ENCODE measurements at places on chromosomes 6 and 20. TPM values are rescaled to one million over a fixed set of nuclear protein-coding genes. Genes with fewer than 3 reads are reported as not detected.

Gene MUCL3
- not detected for total RNA-seq

Gene APCDD1L
- total RNA-seq, result not detected

Gene TRIM31
- total RNA-seq, result not detected

Gene GATA5
- not detected for total RNA-seq

Gene DCDC2
- total RNA-seq, result 0.15 TPM

Gene CDH4
- total RNA-seq, result 0.55 TPM

Gene ANKEF1
- total RNA-seq, result 2.3 TPM

GRCh38 chr20:32966382-32966781, 37.9 kb downstream of the SUN5 start:
- H3K4me3 ChIP-seq, result peak overlapping the region; percentile 50
- H3K27me3 ChIP-seq, result no peaks in the 10 kb centered on the region
- no peaks in the 10 kb centered on the region for H3K36me3 ChIP-seq
- peaks cover 62% of the 10 kb centered on the region for H3K4me1 ChIP-seq

DNA sequence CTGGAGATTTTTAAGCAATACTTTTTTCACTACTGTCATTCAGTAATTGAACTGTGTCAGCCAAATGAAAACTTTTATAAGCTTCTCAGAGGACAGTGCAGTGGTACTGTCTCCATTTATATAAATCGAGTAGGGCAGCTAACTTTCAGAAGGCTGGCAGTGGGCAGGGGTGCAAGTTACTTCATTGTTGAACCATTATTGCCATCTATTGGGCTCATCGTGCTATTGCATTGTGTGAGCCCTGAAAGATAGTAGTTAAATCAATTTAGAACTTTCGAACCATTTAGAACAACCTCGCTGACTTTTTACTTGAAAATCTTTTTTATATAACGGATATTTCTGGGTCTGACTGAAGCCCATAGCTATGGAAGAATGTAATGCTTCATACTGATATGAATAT, 347.8 kb upstream of the PLCB4 start:
- no peak overlapping the region for H3K27ac ChIP-seq
- H3K36me3 ChIP-seq, result peaks cover 3% of the 10 kb centered on the region
- no peaks in the 10 kb centered on the region for H3K4me1 ChIP-seq
- H3K4me3 ChIP-seq, result no peak overlapping the region

DNA sequence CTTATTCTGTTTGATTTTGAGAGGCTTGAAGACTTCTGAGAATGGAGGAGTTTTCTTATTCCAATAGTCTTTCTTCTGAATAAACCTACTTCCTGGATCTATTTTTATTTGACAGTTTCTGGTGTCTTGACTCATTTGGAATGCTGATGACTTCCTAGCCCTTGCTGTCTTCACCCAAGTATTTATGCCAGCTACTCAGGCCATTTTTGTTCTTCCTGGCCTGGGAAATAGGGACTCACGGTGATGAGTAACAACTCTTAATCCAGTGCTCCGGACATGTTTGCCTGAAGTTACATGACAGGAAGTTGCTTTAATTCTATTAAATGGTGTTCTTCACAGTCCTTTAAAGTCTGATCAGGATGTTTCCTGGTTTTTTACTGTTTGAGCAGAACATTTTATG, 272.1 kb upstream of the EYS start:
- DNase-seq, result no peak
- H3K4me3 ChIP-seq, result no peak overlapping the region
- no peaks in the 10 kb centered on the region for H3K36me3 ChIP-seq
- H3K27me3 ChIP-seq, result no peaks in the 10 kb centered on the region
- H3K27ac ChIP-seq, result no peak overlapping the region

DNA sequence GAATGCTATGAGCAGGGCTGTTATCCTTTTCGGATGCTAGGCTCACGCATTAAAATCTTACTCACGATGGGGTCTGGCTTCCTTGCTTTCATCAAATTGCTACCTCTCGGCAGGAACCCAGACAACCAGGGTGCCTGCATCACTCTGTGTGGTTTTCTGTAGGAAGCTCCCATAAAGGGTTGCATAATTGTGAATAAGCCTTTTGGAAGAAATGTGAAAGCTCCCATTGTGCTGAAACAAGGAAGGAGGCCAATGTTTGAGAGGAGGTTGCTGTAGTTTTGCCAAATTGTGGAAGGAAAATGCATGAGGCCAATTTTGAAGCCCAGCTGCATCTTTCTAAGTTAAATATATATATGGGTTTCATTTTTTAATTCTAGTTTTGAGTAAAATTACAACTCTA, 615.5 kb downstream of the C6orf118 start:
- no peaks in the 10 kb centered on the region for H3K36me3 ChIP-seq
- DNase-seq, result no peak
- H3K4me1 ChIP-seq, result no peaks in the 10 kb centered on the region
- no peaks in the 10 kb centered on the region for H3K27me3 ChIP-seq
- H3K4me3 ChIP-seq, result no peak overlapping the region

- DNase-seq, result no peak
- H3K4me3 ChIP-seq, result no peak overlapping the region
- H3K27ac ChIP-seq, result no peak overlapping the region
- no peaks in the 10 kb centered on the region for H3K4me1 ChIP-seq
Measured at GRCh38 chr6:138215093-138215782, 3.1 kb downstream of the PBOV1 start.

- H3K36me3 ChIP-seq, result peaks cover 13% of the 10 kb centered on the region
- no peak overlapping the region for H3K4me3 ChIP-seq
- H3K27ac ChIP-seq, result no peak overlapping the region
- no peaks in the 10 kb centered on the region for H3K27me3 ChIP-seq
Measured at GRCh38 chr6:99402448-99402847, 8.5 kb upstream of the COQ3 start.

DNA sequence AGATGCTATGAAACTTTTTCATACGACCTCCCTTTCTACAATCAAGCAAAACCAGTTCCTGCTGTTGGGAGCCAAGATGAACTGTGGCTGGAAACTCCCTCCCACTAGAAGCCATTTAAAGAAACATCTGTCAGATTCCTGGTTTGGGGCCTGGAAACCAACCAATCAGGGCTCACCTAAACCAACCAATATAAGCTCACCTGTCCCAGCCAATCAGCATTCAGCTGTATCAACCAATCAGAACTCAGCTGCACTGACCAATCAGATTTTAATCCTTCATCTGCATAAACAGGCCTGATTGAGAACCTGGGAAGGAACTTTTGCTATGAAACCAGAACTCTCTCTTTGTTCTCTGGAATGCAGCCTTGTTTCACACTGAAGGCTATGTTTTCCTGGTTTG, 42.4 kb downstream of the SNX14 start:
- H3K36me3 ChIP-seq, result peaks cover 8% of the 10 kb centered on the region
- H3K27me3 ChIP-seq, result no peaks in the 10 kb centered on the region
- no peaks in the 10 kb centered on the region for H3K4me1 ChIP-seq

GRCh38 chr20:36784900-36785299, 11.3 kb upstream of the DSN1 start:
- H3K27ac ChIP-seq, result peak overlapping the region; percentile 54
- peaks cover 15% of the 10 kb centered on the region for H3K27me3 ChIP-seq
- H3K36me3 ChIP-seq, result peaks cover 2% of the 10 kb centered on the region

DNA sequence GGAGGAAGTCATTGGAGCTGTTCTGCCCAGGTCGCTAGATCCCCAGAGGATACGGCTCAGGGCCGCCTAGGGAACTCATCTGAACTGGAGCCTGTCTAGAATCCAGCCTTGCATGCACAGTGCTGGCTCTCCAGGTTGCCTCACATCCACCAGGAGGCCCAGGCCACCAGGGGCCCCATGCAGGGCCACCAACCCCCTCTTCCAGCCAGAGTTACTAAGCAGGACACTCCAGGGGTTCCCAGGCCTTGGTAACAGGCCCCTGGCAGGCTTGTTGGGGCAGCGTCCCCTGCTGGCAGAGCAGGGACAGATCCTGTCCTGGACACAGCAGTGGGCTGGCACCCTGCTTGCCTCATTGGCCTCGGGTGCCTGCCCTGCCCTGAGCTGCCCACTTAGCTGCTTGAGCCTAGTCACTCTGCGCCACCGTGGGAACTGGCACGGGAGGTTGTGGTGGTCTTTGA, 35.3 kb downstream of the EFCAB8 start:
- no peak overlapping the region for H3K27ac ChIP-seq
- no peaks in the 10 kb centered on the region for H3K27me3 ChIP-seq
- peaks cover 2% of the 10 kb centered on the region for H3K4me1 ChIP-seq
- no peaks in the 10 kb centered on the region for H3K36me3 ChIP-seq
- no peak overlapping the region for H3K4me3 ChIP-seq

GRCh38 chr6:28838289-28838633, 85.5 kb downstream of the TRIM27 start:
- H3K27me3 ChIP-seq, result peaks cover 37% of the 10 kb centered on the region
- peaks cover 19% of the 10 kb centered on the region for H3K4me1 ChIP-seq
- peak overlapping the region; percentile 97 for H3K27ac ChIP-seq
- peak overlapping the region; percentile 83 for H3K4me3 ChIP-seq
- DNase-seq, result peak; percentile 63

DNA sequence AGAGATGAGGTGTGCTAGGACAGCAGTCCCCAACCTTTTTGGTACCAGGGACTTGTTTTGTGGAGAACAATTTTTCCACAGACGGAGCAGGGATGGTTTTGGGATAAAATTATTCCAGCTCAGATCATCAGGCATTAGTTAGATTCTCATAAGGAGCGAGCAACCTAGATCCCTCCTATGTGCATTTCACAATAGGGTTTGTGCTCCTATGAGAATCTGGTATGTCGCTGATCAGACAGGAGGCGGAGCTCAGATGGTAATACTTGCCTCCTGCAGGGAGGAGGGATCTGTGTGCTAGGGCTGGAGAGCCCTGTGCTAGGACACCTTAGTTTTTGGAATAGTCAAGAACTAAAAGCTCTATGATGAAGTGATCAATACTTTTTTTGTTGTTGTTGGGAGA, 2.5 kb downstream of the SMIM13 start:
- DNase-seq, result no peak
- no peak overlapping the region for H3K27ac ChIP-seq
- no peaks in the 10 kb centered on the region for H3K27me3 ChIP-seq
- peak overlapping the region; percentile 83 for H3K4me3 ChIP-seq

DNA sequence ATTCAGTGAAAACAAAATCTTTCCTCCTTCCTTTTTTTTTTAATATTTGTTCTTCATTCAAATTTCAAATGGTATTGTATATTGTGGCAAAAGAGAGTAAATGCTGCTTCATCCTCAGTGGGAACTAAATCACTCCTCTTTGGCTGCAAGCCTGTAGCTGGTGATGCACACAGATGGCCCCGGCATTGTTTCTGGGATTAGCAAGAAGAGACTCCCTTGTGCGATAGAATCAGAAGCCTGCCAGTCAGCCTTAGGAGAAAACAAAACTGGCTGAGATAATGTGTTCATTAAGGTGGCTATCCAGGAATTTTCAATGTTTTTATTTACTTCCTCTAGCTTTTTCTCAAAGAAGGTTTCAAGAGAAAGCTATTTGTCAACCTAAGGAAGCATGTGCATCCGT, 20.7 kb upstream of the ELOVL2 start:
- DNase-seq, result no peak
- H3K4me3 ChIP-seq, result no peak overlapping the region
- H3K4me1 ChIP-seq, result peaks cover 2% of the 10 kb centered on the region
- peaks cover 44% of the 10 kb centered on the region for H3K27me3 ChIP-seq
- no peaks in the 10 kb centered on the region for H3K36me3 ChIP-seq
- H3K27ac ChIP-seq, result no peak overlapping the region

DNA sequence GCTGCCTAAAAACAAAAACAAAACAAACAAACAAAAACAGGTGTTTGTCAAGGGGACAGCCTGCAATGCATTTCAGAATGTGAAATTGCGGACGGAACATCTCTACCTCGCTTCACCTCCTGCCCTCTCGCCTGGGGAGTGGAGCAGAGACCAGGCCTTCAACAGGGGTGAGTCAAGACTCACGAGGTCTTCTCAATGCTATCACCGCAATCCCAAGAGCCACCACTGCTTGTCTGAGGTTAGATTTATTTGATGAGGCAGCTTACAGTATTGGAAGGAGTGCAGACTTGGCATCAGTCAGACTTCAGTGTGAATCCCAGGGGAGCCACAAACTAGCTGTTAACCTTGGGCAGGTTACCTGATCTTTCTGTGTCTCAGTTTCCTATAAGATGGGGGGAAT, 7.7 kb downstream of the GABRR1 start:
- no peaks in the 10 kb centered on the region for H3K4me1 ChIP-seq
- H3K27ac ChIP-seq, result no peak overlapping the region
- DNase-seq, result no peak
- H3K4me3 ChIP-seq, result no peak overlapping the region
- peaks cover 16% of the 10 kb centered on the region for H3K27me3 ChIP-seq
- peaks cover 6% of the 10 kb centered on the region for H3K36me3 ChIP-seq

DNA sequence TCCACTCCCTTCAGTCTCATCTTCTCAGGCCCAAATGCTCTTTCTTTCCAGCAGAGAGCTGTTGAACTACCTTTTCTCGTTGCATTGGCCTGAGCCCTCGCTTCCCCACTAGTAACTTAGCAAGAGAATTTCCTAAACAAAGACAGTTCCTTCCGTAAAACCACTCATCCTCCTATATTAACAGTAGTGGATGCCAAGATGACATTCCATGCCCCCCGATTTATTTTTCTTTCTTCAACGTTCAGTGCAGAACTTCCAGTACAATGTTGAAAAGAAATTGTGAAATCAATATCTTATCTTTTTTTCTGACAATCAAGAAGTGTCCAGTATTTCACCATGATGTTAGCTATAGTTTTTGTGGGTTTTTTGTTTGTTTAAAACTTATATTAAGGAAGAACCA, 45.8 kb downstream of the SOX4 start:
- peaks cover 1% of the 10 kb centered on the region for H3K27me3 ChIP-seq
- H3K36me3 ChIP-seq, result no peaks in the 10 kb centered on the region
- no peak overlapping the region for H3K27ac ChIP-seq
- H3K4me1 ChIP-seq, result no peaks in the 10 kb centered on the region

- no peaks in the 10 kb centered on the region for H3K36me3 ChIP-seq
- DNase-seq, result no peak
- no peaks in the 10 kb centered on the region for H3K27me3 ChIP-seq
- H3K4me3 ChIP-seq, result no peak overlapping the region
Measured at GRCh38 chr6:100084316-100084990, 90.4 kb upstream of the MCHR2 start.

DNA sequence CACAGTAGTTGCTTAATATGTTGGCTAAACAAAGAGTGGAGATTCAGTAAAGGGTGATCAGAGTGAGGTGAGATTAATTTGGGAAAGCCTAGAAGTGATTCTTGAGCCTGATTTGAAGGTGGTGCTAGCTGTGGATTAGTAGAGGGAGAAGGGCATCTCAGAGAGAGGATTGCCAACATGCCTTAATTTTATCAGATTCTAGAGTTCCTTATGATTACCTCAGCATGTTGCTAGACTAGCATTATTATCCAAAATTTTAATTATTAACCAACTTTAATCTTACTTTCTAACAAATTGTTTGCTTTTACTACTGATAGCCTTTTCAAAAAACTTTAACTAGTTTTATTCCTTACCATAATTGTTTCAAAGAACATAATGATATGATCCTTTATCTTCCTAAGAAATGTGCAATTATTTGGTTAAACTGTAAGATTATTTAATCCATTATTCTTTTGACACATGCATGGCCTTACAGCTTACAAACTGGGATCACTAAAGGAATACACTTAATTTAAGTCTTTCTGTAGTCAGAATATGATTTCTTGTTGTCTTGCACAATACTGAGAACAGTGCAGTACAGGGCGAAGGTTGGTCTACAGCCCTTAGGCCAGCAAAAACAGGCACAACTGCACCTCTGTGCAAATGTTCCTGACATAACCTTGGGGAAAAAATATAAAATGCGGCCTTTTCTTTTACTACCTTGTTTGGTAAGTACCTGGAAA, 88.9 kb downstream of the SLC16A10 start:
- DNase-seq, result no peak
- no peak overlapping the region for H3K4me3 ChIP-seq
- H3K27ac ChIP-seq, result no peak overlapping the region
- no peaks in the 10 kb centered on the region for H3K27me3 ChIP-seq
- H3K4me1 ChIP-seq, result peaks cover 10% of the 10 kb centered on the region
- no peaks in the 10 kb centered on the region for H3K36me3 ChIP-seq

Measured in T-helper 17 cell (primary cell).